Anterior cingulate cortex (tissue), 58 donors: ENCODE measurements at places on chromosomes 12 and 14.

DNA sequence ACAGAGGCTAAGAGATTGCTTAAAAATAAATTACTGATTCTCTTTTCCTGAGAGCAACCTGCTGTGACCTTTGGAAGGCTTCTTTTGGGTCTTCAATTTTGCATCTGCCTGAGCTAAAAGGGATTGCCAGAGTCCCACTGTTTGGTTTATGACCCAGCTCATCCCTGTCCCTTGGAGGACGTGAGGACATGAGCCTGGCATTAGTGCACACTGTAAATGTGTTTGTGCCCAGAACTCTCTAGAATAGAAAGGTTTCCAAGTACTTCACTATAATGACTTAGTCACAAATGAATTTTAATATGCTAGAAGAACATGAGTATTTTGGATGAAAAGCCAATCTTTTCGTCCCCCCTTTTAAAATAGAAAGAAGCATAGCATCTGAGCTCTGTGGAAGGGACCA lies 47.1 kb upstream of the CDKN3 start:
- DNase-seq, result no peak

DNA sequence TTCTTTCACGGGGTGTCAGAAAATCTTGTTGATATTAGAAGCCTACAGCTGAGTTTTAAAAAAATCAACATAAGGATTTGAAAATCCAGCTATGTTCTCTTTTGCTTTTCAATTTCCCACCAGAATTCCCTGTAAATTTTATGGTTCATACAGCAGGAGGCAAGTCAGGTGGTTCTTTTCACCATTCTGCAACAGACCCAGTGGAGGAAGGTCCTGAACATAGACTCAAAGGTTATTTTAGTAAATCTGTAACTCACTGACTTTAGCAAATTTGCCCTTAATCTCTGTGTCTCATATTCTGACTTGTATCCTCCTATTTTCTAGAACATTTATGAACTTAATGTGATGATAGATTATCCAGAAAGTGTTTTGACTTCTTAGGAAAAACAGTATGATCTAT lies 235.4 kb upstream of the E2F7 start:
- DNase-seq, result no peak

GRCh38 chr12:80692114-80692513 lies 15.3 kb upstream of the MYF6 start:
- DNase-seq, result no peak

DNA sequence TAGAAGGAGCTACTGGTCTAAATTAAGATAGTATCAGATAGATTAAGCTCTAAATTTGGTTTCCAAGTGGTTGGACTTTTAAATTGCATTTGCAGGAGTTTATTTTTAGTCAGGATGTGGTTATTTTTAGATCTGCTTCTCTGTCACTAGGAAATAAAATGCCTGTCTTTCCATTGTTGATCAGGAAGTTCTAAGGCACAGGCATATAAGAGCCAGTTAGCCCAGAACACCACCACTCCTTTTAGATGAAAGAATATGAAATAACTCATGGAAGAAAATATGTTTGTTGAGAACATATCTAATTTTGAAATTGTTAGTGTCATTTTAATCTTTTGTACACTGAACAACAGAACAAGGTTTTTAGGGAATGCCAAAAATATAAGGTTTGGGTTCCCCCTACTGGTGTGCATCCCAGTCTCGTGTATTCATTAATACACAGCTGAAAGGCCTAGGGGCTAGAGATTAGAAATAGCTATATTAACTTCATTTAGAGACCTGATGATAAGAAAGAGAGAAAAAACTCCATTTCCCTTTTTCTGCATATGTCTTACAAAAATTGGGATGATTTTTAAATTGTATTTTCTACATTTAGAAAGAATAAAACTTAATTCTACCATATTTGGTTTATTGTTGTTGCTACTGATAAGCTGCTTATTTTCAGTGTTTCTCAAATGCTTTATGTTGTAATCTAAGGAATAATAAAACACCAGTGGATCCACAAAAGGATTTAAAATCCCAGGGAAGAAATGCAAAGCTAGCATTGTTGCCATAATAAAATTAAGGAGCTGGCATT lies 67.2 kb downstream of the RIC8B start:
- no peak for DNase-seq

DNA sequence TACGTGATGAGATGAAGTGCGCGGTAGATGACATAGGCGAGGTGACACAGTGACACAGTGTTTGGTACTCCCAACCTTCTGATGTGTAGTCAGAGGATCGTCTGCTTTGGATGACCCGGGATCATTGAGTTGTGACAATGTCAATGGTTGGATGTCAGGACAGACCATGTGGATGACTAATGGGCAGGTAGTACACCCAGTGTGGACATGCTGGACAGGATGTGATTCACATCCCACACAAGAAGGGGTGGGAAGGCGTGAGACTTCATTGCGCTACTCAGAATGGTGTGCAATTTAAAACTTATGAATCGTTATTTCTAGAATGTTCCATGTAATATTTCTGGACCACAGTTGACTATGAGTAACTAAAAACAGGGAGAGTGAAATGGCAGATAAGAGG lies 23.8 kb downstream of the MAP3K9 start:
- DNase-seq, result no peak
